ENCODE measurements at places on chromosomes 6 and 20.

GRCh38 chr6:31575335-31575901, at the start of gene TNF:
TNF (plus strand) TSS chr6:31575565; CDS start chr6:31575742, 177 bp downstream.
- DNase-seq, result peak; percentile 89

GRCh38 chr6:125136378-125136777, 17.2 kb upstream of the TPD52L1 start:
- DNase-seq, result no peak

DNA sequence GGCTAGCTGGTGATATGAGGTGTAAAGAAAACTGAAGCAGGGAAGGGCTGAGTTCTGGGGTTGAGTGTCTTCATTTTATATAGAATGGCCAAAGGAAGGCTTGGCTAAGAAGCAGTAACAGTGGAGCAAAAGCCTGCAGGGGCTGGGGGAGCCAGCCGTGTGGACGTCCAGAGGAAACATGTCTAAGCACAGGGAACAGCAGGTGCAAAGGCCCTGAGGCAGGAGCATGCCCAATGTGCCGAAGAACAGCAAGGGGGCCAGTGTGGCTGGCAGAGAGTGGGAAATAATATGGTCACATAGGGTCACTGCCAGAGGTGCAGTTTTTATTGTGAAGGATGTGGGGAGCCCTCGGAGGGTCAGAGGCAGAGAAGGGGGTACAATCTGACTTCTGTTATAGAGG, 60.5 kb upstream of the KCNG1 start:
- no peak for DNase-seq

DNA sequence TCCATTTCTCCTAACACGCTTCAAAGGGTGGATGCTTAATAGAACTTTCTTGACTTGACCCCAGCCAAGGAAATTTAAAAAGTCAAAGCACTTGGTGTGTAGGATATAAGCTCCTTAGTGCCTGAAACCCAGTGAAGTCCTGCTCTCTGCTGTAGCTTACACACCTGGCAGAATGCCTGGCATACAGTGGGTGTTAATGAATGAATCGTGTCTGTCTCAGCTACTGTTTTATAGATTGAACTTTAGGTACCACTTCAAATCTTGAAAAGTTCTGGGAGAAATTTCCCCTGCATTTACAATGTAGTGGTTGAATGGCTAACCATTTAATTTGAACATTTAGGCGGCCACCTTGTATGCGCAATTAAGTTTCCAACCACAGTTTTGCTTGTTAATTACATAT, 70.5 kb upstream of the ZNF217 start:
- DNase-seq, result no peak

GRCh38 chr6:77604476-77604875, 48.4 kb upstream of the MEI4 start:
- DNase-seq, result no peak

- DNase-seq, result no peak
These were observed 15.3 kb upstream of the SLC9A8 start for GRCh38 chr20:49797344-49797615.

- peak; percentile 90 for DNase-seq
These were observed 75.2 kb upstream of the IYD start for GRCh38 chr6:150293423-150294173.

DNA sequence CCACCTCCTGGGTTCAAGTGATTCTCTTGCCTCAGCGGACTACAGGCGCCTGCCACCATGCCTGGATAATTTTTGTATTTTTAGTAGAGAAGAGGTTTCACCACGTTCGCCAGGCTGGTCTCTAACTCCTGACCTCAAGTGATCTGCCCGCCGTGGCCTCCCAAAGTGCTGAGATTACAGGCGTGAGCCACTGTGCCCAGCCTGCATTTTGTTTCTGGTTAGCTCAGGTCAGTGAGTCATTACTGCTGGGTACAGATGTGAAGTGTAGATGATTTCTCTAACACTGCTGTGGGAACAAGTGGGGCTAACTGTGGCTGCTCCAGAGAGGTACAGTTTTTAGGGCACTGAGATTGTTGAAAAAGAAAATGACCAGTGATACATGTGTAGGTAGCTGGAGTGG, 188.6 kb downstream of the PRL start:
- DNase-seq, result peak; percentile 58

DNA sequence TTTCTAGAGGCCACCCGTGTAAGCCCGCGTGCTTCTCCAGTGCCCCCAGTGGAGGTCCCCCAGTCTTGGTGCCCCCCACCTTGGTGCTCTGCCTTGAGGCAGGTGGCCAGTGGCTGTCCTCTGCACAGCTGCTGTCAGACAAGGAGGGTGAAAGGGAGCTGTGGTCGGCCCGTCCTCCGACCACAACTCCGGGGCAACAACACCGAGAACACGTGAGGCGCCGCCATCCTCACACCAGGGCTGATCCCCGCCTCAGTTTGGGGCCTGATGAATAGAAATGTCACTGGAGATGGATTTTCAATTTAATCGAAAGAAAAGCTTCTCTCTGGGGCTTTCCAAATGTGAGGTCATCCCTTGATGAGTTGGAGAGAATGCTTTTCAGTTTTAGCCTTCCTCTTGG, 304.6 kb downstream of the CDH4 start:
- DNase-seq, result peak; percentile 60

GRCh38 chr20:42309050-42309449, 690.9 kb upstream of the CHD6 start:
- no peak for DNase-seq

- no peak for DNase-seq
These were observed 6.7 kb downstream of the ZFAND3 start for GRCh38 chr6:37826188-37826587.

- DNase-seq, result no peak
These were observed 28.4 kb downstream of the HLA-C start for GRCh38 chr6:31243508-31243907.

GRCh38 chr6:165697171-165697570, 34.1 kb upstream of the PDE10A start:
- no peak for DNase-seq

DNA sequence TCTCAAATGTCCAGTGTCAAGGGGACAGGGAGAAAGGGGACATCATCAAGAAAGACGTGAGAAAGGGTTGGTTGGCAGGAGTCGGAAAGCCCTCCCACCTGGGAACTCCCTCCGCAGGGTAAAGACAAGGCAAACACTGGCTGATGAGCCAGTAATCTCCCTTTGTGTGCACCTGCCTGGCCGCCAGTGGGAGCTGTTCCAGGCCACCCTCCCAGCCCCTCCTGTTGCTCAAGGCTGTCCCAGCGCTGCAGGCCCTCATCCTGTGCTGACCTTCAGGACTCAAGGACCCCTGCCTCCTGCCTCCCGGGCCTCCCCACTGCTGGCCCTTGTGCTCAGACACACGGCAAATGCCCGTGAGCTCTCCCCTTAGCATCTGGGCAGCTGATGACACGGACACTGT, 7.4 kb downstream of the FRMD1 start:
- no peak for DNase-seq

DNA sequence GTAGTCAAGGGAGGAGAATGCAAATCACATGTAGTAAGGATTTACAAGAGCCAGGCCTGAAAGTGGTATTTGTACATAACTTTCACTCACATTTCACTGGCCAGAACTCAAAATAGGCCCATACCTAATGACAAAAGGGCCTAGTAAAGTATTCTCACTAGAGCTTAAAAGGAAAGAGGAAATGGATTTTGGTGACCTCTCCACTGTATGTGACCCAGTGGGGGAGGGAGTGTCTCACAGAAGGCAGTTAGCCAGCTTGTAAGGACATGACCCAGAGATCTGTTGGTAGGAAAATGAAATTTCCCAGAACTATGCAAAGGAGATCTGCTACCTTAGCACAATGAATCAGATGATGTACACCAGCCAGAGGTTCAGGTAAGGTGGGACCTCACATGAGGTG, 124.4 kb downstream of the PTPRT start:
- DNase-seq, result no peak

GRCh38 chr6:87772597-87773530, 70.8 kb upstream of the AKIRIN2 start:
- DNase-seq, result no peak

DNA sequence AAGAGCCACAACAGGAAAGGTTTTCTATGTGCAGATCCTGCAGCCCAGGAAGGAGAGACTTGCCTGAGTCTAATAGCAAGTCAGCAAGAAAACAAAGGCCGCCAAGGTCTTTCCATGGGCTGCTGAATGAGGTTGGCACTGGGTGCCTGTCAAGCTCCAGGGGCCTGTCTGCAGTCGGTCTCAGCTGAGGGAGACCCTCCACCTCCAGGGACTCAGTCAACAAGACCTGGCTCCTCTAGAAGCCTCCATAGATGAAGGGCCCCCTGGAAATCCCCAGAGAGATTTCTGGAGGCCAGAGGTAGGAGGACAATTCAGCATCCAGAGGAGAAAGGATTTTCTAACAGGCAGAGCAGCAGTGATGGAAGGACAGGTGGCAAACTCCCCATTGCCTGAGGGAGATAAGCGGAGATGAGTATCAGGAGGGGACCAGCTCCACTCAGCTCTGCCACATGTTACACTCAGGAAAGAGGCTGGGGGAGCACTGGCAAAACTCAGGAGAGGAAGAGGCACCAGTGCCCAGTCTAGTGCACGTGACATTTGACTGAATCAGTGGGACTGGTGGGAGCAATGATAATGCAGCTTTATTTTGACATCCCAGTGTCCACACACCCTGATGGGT, 33.5 kb upstream of the FKBP1A start:
- DNase-seq, result no peak

- peak; percentile 43 for DNase-seq
These were observed 256.4 kb downstream of the TMEM242 start for GRCh38 chr6:157066781-157067491.

DNA sequence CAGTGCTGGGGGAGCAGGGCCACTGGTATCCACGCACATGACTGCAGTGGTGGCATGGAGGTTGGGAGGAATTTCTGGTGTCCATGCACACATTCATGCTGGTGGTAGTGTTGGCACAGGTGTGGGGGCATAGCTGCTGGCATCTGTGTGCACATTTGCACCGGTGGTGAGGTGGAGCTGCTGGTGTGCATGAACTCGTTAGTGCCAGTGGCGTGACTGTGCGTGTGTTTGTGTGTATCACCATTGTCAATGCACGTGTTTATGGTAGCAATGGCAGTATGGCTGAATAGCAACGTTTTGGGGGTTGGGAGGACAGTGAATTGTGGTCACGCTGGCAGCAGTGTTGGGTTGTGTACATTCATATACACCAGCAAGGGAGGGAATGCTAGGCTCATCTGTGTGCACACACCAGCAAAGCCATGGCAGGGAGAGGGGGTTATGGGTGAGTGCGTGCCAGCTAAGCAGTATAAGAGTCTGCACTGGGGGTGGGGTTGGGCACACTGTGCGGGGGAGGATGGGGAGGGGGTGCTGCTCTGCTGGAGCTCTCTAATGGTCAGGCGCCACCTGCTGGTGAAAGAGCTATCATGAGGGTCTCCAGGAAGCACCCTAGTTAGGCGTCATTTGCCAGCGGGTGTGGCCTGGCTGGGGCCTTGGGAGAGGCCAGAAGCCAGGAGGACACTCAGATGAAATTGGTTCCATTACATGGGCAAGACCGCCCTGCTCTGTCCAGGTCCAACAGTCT, 626.1 kb upstream of the ID4 start:
- no peak for DNase-seq

DNA sequence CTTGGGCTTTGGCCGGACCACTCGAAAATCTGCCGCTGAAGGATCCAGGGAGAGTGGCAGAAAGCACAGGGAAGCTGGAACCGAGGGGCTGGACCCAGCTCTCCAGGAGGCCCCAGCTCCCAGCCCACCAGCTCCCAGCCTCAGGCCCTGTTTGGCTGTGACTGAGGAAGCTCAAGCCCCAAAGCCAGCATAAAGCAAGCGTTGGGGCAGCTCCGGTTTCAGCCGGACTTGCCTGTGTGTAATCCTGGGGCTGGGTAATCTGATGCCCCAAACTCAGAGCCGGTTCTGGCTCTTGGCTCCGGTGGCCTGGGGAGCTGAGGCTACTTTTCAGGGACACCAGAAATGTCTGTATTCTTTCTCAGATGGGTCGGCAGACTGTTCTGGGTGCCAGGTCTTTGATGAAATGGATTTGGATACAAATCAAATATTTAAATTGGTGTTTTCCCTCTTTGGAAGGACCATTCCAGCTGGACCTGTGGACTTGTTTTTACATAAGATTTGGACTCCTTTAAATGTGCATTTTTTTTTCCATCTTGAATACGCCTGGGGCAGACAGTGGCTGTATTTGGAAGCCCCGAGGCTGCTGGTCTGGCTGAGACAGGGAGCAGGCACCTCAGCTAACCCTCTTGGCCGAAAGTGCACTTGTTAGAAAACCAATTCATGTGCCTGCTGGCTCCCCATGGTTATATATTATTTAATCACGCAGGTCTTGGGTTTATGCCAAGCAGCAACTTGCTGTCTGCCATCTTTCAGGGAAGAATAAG, 29.7 kb downstream of the RPP40 start:
- peak; percentile 4 for DNase-seq

- peak; percentile 69 for DNase-seq
These were observed 140.1 kb downstream of the CEBPB start for GRCh38 chr20:50330504-50331313.

DNA sequence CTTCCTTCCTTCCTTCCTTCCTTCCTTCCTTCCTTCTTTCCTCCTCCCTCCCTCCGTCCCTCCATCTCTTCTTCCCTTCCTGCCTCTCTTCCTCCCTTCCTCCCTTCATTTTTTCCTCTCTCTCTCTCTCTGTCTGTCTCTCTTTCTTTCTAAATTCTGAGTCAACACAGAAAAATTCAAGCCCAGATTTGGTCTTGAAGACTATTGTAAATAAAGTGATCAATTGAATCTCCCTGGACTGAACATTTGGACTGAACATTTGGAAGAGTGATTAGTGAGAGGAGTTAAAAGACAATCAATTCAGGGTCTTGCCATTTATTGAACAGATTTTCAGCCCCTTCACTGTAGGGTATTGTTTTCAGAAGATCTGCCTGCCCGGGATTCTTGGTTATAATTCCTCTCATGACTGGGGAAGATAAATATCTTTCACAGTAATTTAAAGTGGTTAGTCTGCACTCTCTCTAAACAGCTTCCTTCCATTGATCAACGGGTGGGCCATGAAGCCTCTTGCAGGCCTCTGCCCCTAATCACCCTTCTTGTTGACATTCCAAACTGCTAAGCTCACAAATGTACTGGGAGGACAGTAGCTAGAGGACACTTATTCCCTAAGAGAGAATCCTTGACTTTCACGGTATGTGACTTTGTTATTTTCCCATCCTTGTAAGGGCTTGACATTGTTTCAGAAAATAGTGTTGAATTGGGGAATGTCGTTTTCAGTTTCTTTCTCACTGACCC, 101.7 kb upstream of the BMP2 start:
- DNase-seq, result peak; percentile 64

- no peak for DNase-seq
These were observed 205.2 kb upstream of the MOCS1 start for GRCh38 chr6:40139447-40139846.

Measured in kidney tubule cell (primary cell).